ENCODE measurements at places on chromosomes 3 and 15.

- DNase-seq = no peak
These were observed 58.6 kb downstream of the UACA start for GRCh38 chr15:70704731-70705130.

GRCh38 chr3:50164984-50165909 is 10.1 kb downstream of the SEMA3F start:
- no peak for DNase-seq

DNA sequence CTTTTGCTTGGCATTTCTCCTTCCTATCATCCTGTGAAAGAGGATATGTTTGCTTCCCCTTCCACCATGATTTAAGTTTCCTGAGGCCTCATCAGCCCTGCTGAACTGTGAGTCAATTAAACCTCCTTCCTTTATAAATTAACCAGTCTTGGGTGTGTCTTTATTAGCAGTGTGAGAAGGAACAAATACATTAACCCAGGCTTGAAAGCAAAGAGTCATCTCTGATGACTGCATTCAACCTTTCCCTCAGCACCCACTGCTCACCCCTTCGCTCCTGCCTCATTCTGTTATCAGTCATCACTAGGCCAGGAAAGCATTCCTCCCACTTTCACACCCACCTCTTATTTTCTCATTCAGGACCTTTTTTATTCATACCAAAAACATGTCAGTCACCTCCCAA is 59.6 kb upstream of the CASR start:
- no peak for DNase-seq

GRCh38 chr3:61685755-61686154 is 124.4 kb downstream of the PTPRG start:
- DNase-seq = no peak

GRCh38 chr3:134511500-134511899 is 25.6 kb downstream of the CEP63 start:
- DNase-seq = no peak

GRCh38 chr3:23038471-23038870 is 164.7 kb upstream of the UBE2E2 start:
- no peak for DNase-seq

- no peak for DNase-seq
These were observed 7.7 kb upstream of the STARD5 start for GRCh38 chr15:81331600-81331999.

- DNase-seq = no peak
These were observed 72.9 kb downstream of the MOBP start for GRCh38 chr3:39540162-39540921.

- DNase-seq = no peak
These were observed 394.1 kb downstream of the SOX2 start for GRCh38 chr3:182105875-182106274.

GRCh38 chr15:66030650-66031049 is 161.4 kb downstream of the RAB11A start:
- no peak for DNase-seq

GRCh38 chr3:13022348-13023234 is 50.6 kb downstream of the IQSEC1 start:
- no peak for DNase-seq

DNA sequence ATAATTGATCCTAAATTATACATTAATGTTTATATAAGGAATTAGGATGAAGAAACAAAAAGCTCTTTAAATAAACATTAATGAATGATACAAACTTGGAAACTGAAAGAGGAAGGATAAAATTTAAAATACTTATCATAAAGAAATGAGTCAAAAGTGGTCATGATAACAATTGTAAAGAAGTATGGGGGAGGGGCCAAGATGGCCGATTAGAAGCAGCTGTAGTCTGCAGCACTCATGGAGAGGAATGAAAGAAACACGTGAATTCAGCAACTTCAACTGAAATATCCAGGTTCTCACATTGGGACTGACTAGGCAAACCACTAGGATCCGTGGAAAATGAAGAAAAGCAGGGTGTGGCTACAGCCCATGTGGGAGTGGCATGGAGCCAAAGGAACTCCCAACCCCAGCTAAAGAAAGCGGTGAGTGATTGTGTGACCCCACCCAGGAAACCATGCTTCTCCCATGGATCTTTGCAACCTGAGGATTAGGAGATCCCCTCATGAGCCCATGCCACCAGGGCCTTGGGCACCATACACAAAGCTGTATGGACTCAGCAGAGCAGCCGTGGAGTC is 13.1 kb upstream of the CP start:
- DNase-seq = no peak

- DNase-seq = no peak
These were observed 516.7 kb upstream of the CFAP20DC start for GRCh38 chr3:59566481-59566975.

- DNase-seq = no peak
These were observed 390 bp upstream of the TLE3 start for GRCh38 chr15:70098153-70098460.

DNA sequence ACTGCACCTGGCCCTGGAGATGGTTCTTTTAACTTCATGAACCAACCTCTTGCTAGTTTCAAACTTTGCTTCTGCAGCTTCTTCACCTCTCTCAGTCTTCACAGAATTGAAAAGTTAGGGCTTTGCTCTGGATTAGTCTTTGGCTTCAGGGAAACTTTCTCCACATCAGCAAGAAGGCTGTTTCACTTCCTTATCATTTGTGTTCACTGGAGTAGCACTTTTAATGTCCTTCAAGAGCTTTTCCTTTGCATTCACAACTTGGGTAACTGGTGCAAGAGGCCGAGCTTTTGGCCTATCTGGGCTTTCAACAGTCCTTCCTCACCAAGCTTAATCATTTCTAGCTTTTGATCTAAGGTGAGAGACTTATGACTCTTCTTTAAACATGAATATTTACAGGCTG is 15.7 kb upstream of the TM2D3 start:
- no peak for DNase-seq

- DNase-seq = no peak
These were observed 977.2 kb downstream of the FHIT start for GRCh38 chr3:60274098-60274497.

- DNase-seq = no peak
These were observed 138.6 kb downstream of the PDCD6IP start for GRCh38 chr3:33936921-33937525.

- DNase-seq = no peak
These were observed 654.9 kb upstream of the TBL1XR1 start for GRCh38 chr3:177852001-177852807.

GRCh38 chr15:23912191-23912590 is 225.1 kb upstream of the NDN start:
- DNase-seq = no peak

GRCh38 chr15:52975941-52976449 is 185.9 kb upstream of the ONECUT1 start:
- no peak for DNase-seq

DNA sequence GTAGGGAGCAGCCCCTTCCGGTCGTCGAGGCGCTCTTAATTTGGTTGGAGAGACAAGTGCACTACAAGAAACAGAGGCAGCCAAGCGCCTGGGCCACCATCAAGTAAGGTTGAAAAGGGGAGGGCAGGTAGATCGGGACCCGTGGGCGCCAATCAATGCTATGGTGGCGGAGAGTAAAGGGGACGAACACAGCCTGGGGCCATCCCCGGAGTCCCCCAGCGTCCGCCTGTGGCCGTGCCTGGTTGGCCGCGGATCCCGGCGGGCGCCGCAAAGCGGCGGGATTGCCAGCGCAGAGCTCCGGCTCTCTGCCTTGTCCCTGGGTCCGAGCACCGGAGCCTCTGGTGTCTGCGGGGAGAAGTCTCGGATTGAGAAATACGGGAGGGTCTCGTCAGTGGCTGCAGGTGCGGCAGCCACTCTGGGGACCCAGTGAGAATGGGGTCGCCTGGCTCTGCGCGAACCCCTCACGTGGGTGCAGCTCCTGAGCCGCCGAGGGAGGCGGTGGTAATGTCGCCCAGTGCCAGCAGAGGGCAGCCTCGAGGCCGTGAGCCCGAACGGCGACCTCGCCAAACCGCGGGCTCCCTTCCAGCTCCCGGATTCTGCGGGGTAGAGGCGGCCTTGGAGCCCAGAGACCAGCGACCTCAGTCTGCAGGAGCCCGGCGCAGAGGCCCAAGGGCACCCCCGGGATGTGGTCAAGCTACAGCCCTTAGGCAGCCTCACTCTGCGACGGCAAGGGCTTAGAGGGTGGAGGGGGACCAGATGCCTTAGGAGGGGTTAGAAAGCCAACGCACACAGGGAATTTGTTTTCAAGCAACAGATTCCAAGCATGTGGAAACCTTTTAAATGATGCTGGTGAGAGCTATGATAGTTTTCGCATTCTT is 10.8 kb downstream of the FOXL2 start:
- DNase-seq = peak; percentile 47

DNA sequence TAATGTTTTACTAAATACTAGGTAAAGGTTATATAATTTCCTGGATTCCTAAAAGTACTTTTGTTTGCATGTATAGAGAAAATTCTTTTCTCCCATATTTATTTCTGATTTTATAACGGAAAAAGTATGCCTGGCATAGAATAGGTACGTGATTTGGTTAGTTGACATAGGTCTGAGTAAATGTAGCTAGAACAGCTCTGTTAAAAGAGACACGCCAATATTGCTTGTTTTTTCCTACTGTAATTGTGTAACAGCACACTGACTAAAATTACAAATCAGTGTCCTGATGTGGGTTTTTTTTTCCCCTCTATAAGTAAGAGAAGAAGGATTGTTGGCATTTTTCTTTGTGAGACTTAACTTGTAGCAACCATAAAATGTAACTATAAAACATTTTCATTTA is 26.7 kb downstream of the KLHL24 start:
- DNase-seq = no peak

DNA sequence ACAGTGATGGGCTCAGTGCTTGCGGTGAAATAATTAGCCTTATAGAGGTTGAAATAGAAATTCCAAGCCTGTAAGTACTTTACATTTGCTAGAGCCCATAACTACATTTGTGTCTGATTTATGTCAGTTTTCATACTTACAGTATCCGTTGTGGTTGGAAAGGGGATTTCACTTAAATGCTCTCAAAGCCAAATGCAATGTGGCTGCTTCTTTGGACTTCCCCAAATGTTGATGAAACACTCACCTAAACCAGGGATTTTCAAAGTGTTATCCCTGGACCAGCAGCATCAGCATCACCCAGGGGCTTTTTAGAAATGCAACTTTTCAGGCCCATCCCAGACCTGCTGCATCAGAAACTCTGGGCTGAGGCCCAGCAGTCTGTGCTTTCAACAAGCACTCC is 378.7 kb downstream of the MCTP2 start:
- no peak for DNase-seq

- DNase-seq = no peak
These were observed 29.8 kb downstream of the OXNAD1 start for GRCh38 chr3:16294844-16295243.

GRCh38 chr3:184648636-184649035 is 63.2 kb downstream of the MAGEF1 start:
- no peak for DNase-seq

DNA sequence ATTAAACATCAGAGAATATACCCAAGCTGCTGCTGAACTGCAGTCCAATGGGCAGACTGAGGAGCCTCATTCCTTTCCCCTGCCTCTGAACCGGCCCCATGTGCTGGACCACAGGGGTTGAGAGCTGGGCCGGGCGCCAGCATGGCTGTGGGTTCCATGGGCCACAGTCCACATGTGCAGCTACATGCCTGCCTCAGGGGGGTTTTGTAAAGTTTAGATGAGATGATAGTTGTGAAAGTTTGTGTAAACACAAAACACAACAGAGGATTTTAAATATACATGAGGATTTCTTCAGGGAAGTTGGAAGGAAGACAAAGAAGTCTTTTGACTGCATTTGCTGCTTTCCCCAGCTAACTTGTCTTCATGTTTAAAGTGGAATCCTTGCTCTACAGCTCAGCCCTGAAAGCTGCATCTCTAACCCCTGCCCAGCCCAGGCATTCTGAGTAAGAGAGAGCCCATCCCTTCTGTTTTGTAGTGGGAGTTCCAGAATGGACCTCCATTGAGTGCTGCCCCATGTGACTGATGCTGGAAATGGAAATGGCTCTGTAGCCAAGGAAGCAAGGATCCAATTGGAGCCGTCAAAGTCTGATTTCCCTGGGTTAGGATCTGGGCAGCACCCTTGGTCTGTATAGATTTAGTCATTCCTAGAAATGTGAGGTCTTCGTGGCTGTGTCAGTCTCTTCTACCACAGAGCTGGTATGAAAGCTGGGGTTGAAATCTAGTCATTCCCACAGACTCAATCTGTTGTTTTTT is 17.5 kb downstream of the SLC12A8 start:
- DNase-seq = no peak

- DNase-seq = no peak
These were observed 646.4 kb upstream of the NR2F2 start for GRCh38 chr15:95684126-95684525.

- no peak for DNase-seq
These were observed 60.2 kb downstream of the TMEM44 start for GRCh38 chr3:194572944-194573491.

DNA sequence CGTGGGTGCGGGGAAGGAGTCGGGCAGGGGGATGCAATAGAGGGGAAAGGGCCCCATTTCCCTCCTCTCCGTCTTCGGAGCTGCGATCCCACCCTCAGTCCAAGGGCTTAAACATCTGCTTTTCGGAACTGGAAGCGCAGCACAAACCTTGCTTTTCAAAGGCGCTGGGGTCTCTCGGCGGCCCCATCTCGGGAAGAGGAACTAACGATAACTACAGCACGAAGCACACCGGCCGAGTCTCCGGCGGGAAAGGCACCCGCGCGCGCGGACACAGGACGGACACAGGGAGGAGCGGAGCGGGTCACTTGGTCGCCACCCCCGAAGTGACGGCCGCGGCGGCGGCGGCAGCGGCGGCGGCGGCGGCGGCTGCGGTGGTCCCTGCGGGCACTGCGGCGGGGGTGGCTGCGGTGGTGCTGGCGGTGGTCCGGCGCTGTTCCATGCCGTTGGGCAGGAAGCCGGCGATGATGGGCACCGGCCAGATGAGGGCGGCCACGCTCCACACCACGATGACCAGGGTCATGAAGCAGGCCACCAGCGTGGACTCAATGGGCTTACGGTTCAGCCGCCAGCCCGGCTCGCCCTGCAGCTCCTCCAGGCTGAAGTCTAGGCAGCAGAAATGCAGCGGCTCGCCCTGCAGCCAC is 1.1 kb downstream of the TMEM158 start:
- DNase-seq = no peak

GRCh38 chr15:96327155-96327741 is 3.3 kb upstream of the NR2F2 start:
- no peak for DNase-seq

DNA sequence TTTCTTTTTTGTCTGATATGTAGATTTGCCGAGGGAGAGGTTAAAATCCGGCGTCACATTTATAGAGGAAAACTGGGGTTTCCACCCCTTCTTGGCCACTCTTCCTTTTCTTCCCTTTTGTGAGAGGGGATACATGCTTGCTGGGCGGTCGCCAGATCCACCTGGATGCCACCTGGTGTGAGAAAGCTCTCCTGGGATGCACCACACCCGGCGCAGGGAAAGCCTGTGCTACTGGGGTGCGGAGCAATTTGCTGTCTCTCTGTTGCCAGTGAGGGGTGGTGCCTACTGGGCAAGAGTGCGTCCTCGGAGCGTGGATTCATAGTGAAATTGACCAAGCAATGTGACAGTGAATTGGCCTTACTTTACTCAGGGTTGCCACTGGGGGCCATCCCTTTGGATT is 2.5 kb upstream of the RGMA start:
- no peak for DNase-seq

DNA sequence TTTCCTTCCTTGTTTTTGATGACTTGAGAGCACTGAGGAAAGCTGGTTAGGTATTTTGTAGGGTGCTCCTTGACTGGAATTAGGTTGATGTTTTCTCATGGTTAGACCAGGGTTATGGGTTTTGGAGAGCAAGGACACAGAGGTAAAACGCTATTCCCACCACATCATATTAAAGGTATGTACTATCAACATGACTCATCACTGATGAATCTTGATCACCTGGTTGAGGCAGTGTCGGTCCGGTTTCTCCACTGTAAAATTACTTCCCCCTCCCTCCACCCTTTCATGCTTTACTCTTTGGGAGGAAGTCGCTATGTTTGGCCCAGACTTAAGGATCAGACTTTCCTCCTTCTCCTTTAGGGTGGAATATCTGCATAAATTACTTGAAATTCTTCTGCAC is 201.6 kb downstream of the EDEM1 start:
- DNase-seq = no peak
